ENCODE measurements at places on chromosomes 2 and 18.

GRCh38 chr18:38572554-38573111, 1007.0 kb upstream of the CELF4 start:
- DNase-seq = no peak

- DNase-seq = no peak
These were observed 9.1 kb upstream of the STK39 start for GRCh38 chr2:168256448-168256847.

- DNase-seq = no peak
These were observed 35.6 kb upstream of the PRLH start for GRCh38 chr2:237530472-237531433.

DNA sequence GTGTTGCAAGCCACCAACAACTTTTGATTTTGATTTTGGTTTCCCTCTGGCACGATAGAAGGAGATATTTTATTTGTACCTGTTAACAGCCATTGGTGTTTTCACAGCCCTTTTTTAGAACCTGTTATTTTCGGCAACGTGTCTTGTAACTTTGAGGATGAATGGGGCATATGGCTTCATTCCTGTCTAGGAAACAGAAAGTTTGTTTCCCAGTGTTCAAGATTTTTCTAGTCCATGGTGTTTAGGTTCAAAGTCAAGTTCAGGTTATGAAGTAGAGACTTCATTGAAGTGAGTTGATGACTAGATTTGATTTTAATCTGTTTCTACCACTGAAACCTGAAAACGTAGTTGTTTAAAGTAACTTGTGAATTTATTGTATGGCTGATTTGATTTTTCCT, 343 bp downstream of the RASGRP3 start:
- DNase-seq = no peak
